IgD-negative memory B cell (primary cell): ENCODE measurements at places on chromosomes 2 and 18. TPM values are rescaled to one million over a fixed set of nuclear protein-coding genes. Genes with fewer than 3 reads are reported as not detected.

The PLA2R1 gene
- not detected for polyA plus RNA-seq

The ASAP2 gene
- not detected for polyA plus RNA-seq

The CYRIA gene
- polyA plus RNA-seq, result 31.0 TPM

The PMAIP1 gene
- 89.4 TPM for polyA plus RNA-seq

The SH2D6 gene
- not detected for polyA plus RNA-seq

The RAB6C gene
- not detected for polyA plus RNA-seq

The LYPD6 gene
- not detected for polyA plus RNA-seq

The HADHA gene
- 125 TPM for polyA plus RNA-seq

The NXPH2 gene
- polyA plus RNA-seq, result not detected

The IL1F10 gene
- polyA plus RNA-seq, result not detected

The DCC gene
- polyA plus RNA-seq, result not detected

The CRACDL gene
- polyA plus RNA-seq, result not detected

The CHRND gene
- polyA plus RNA-seq, result not detected

The VAPA gene
- 182 TPM for polyA plus RNA-seq

The CTDSP1 gene
- 16.2 TPM for polyA plus RNA-seq

The CTNNA2 gene
- not detected for polyA plus RNA-seq

The SPAG16 gene
- 9.1 TPM for polyA plus RNA-seq

The LRATD1 gene
- polyA plus RNA-seq, result not detected

The STON1 gene
- polyA plus RNA-seq, result 0.06 TPM

The ATP9B gene
- polyA plus RNA-seq, result 17.6 TPM

The CD8B2 gene
- polyA plus RNA-seq, result not detected

The IL1A gene
- not detected for polyA plus RNA-seq

The DTNB gene
- 16.5 TPM for polyA plus RNA-seq

The PECR gene
- polyA plus RNA-seq, result 18.6 TPM
